ENCODE measurements at places on chromosomes 12 and 14.

DNA sequence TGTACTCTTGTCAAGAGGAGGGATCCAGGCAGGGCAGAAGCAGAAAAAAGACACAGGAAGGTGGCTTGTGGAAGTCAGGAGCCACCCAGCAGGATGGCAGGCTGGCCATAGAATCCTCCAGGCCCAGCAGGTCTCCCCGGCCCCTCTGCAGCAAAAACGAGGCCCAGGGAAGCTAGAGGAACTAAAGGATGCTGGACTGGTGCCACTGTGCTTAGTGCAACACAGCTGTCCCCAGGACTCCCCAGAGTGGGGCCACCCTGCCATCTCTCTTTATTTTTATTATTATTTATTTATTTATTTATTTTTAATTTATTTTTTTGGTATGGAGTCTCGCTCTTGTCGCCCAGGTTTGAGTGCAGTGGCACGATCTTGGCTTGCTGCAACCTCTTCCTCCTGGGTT lies 54.1 kb downstream of the PITPNM2 start:
- DNase-seq: no peak

DNA sequence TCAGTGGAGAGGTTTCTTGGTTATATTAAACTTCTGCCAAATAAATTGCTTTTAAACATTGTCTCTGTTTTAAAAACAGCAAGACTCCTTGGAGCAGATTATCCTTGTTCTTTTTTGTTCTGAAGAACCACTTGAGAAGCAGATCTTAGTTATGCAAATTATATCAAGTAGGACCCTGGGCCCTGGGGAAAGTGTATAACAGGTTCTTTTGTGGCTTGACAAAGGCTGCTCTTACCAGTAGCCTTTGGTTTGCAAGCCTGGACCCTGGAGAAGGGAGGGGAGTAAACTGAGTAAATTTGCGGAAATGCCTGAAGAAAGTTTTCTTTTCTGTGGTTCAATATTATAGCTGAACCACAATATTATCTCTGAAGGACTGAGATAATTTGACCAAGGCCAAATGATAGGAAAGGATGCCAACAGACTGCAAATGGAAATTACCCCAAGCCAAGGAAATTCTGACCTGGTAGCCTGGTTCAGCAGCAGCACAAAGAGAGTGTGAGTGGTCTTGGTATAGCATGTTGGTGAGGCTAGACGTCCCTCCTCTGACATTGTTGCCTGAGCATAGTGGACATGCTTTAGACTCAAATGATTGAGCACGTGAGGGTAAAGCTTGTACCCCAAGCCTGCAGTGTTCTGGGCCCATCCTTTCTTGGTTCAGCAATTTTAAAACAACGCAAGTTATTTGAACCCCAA lies 30.4 kb upstream of the SIX1 start:
- no peak for DNase-seq

GRCh38 chr14:21087294-21088091 lies 11.0 kb downstream of the ZNF219 start:
- peak; percentile 99 for DNase-seq

DNA sequence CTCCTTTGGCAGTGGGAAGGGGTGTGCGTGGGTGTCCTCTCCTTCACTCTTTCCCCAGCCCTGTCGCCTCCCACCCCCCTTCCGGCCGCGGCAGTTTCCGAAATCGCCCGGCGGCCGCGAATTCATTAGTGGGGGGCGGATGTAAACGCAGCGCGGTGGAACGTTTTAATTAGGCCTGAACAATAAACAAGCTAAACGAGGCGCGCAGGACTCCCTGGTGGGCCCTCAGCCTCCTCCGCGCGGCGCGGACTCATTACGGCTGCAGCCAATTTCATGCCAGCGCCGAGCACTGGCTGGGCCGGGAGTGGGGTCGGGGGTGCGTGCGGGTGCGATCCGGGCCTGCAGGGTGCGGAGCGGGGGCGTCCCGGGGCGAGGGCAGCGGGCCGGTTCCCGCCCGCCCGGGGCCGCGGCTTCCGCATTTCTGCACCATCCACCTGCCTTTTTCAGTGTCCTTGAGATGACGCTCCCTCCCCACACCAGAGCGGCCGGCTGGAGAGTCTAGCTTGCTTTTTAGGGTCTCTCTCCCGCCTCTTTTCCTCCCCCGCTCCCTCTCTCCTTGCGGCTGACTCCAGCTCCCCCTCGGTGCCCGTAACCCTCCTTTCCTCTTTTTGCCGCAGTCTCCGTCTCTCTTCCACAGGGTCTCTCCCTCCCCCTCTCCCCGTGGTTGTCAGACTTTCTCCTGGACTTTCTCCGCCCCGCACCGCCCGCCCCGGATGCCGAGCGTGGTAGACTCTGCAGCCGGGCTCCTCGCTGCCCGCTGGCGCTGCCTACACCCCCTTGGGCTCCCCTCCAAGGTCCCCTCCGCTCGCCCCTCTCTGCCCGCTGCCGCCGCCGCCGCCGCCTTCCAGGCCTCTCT lies at the start of gene CISTR:
CISTR (minus strand) TSS at position 644 of the 856 bp plus-strand sequence.
- DNase-seq: peak; percentile 87

DNA sequence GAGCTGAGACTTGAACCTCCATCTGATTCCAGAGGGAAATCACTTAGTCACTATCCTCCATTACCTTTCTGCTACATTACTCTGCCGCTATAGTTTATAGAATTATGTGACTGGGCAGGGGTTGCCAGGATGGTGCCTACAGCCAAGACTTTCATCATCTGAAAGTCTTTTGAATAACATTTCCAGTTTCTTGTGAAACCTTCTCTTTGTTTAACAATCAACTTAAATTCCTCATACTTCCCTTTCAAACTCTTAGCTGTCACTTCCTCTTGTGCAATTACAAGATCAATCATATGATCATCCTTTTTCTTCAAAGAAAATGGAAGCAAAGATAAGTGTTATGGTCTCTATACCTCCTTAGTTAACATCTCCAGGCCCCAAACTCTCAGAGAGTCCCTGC lies 25.4 kb upstream of the PELI2 start:
- DNase-seq: no peak

- DNase-seq: peak; percentile 99
These were observed 18.7 kb downstream of the TSHR start for GRCh38 chr14:80973931-80974641.

GRCh38 chr12:64792128-64792527 lies 32.3 kb upstream of the TBC1D30 start:
- no peak for DNase-seq
